Stimulated activated CD8-positive, alpha-beta memory T cell treated with anti-CD3 and anti-CD28 coated beads, Interleukin-7, amount 100 ng/mL, for 1 hour (primary cell): ENCODE measurements at places on chromosomes 7 and 10.

DNA sequence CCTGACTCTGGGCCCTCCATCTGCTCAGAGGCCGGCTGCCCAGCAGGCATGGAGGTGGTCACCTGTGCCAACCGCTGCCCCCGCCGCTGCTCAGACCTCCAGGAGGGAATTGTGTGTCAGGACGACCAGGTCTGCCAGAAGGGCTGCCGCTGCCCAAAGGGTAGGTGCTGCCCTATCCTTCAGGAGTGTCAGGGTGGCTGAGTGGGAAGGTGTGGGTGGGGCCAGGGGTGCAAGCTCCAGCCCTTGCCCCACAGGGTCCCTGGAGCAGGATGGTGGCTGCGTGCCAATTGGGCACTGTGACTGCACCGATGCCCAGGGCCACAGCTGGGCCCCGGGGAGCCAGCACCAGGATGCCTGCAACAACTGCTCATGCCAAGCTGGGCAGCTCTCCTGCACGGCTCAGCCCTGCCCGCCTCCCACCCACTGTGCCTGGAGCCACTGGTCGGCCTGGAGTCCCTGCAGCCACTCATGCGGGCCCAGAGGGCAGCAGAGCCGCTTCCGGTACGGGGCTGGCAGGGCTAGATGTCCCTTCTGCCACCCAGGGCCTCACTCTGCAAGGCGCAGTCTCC, 17.5 kb upstream of the ZNF862 start:
- no peak for DNase-seq

- no peak for DNase-seq
Observed at GRCh38 chr10:121516093-121516865, 82.0 kb downstream of the FGFR2 start.

DNA sequence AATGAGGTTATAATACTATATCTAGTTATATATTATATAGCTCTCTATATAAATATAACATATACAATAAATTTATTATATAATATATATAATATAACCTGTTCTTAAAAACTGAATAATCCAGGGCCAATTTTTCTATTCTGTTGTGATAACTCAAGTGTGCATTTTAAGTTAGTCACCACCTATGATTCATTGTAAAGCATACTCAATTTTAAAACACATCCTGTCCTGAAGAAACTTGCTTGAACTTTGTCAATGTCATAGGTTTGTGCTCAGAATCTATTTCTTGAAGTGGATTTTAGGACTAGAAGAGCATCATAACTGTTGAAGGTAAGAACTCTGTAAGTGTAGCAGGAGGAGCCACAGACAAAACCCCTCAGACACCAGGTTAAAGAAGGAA, 1209.8 kb downstream of the REEP3 start:
- DNase-seq = no peak

DNA sequence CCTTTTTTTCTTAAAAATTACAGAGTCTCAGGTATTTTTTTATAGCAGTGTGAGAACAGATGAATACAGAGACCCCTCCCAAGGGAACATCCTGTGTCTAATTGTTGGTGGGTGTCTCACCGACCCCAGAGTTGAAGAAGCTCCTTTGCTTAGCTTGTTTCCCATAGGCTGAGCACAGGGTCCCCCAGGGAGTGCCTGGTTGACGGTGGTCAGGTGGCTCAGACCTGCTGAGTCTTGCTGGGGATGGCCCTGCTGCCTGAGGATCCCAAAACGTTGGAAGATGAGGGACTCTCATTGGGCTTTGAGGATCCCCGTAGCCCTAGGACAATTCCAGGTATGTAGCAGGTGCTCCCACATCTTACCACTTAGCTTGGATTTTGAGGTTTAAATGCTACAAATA, 19.5 kb downstream of the SCART1 start:
- no peak for DNase-seq

DNA sequence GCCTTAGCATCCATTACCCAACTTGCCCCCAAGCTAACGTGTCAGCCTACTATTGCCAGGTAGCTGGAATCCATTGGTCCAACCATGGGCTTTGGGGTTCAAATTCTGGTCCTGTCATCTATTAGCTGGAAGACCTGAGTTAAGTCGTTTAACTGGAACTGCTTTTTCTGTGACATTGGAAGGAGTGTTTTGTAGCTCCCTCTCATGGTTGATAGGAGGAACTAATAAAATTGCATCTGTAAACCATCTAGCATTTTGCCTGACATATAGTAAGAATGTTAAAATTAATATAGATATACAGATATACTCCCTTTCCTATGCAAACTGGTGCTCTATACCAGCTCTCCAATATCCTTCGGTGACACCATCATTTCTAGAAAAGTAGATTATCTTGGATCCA, 23.8 kb upstream of the SLF2 start:
- no peak for DNase-seq

DNA sequence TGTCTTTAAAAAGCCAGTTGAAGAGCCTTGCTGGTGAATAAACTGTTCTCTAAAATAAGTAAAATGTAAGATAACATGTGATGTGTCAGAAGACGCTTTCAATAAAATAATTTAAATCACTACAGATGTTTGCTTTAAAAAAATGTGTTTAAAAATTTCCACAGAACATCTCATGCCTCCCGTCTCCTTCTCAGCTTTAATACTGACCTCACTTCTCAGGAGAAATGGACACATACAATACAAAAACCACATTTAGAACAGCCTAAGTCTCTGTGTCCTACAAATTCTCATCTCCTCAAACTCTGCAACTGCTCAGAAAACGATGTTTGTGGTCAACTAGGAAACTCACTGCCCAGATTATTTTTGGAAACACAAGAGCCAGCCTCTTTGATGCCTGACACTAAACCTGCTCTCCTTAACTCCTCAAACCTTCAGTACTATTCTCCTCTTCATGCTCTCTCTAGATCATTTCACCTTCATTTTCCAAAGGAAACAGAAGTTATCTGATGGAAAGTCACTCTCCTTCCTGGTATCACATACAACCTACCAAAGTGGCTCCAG, 120.3 kb downstream of the ZNF438 start:
- DNase-seq = no peak
